ENCODE measurements at places on chromosomes 1 and 21.
A peak's percentile ranks its signal among the peaks of the same experiment; 100 is the strongest.

- DNase-seq, result no peak
Observed at GRCh38 chr1:109959974-109960744, 24.4 kb upstream of the AHCYL1 start.

- no peak for DNase-seq
Observed at GRCh38 chr1:236864211-236864610, 69.1 kb downstream of the MTR start.

DNA sequence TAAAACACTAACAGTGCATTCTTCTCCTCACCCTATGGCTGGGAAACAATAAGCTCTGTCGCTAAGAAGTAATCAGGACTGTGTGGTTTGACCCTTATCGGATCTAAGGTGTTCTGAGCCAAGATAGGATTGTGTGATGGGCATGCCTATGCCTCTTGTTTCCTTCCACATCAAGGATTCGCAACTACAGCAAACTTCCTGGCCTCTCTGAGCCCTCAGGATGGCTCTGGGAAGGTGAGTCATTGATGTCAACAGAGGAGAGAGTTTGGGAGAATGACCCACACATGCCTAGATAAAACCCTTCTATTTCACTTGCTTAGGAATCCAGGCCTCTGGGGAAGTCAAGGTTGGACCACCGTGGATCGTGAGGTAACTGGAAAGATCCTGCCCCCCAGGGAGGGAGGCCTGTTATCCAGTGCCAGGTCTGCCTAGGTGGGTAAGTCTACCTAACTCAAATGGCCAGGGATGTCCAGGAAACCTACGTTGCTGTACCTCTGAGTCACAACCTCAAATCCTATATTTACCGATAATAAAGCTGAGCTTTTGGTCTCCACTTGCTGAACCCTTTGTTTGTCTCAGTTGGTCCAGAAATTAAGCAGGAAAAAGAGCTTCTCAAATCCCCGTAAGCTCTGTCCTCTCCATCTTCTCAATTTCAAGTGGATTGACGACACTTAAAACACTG is 27.4 kb downstream of the TIAM1 start:
- no peak for DNase-seq

DNA sequence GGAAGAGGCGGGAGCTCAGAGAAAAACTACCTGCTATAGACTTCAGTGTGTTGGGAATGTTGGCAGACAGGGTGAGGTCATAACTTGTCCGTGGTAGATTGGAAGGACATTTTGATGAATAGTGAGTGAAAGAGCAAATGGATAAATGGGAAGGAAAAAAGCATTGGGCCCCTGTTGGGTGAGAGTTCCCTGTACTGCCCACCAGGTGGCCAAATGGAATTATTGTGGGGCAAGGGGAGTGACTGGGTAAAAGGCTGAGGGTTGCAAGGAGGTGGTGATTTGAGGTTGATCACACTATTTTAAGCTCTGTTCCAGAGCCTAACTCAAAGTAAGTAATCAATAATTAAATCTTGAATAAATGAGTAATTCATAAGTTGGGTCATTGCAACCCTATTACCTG is 60.4 kb downstream of the MRPS6 start:
- no peak for DNase-seq

DNA sequence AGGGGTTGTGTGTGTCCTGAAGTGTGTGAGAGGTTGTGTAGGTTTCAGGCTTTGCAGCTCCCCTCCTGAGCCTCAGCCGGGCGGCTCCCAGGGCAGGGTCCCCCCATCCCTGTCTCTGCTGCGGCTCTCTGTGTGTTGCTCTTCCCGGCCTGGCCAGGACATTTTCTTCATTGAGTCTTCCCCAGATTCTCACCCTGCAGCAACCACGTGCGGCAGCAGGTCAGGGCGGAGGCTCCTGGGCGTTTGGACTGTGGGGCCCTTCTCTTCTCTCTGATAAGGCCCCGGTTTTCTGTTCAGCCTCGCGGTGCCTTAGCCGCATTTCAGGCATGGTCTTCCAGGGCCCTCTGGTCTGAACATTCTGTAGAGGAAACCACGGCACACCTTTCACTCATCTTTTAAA is 1.8 kb upstream of the TCP10L start:
- no peak for DNase-seq

DNA sequence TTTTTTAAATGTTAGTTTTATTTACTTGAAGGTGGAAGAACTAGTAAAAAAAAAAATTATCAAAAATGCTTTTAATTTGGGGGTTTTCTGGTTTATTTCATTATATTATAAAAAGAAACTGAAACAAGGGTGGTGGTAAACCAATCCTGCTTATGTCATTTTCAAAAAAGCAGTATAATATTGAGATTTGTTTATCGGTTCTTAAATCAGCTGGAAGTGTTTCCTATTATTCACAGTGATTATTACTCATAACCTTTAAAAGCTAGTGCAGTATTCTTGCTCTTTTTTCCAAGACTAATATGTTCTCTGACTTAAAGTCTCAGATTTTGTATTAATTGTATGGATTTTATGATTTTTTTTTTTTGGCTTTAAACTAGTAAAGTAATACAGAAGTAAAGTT is 5.4 kb upstream of the LRRC40 start:
- DNase-seq, result no peak

DNA sequence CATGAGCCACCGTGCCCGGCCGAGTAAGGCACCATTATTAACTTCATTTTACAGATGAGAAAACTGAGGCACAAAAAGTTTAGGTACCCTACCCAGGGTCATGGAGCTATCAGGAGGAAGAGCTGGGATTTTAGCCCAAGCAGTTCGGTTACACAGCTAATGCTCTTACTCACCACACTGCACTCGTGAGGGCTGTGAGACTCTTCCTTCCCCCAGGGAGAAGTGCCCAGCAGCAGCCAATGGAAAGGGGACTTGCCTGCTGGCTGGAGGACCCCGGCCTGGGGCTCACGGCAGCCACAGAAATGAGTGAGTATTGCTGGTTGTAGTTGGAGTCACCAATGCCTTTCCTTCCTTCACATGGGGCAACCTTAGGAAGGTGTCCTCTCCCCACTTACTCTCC is 5.2 kb upstream of the CSF1 start:
- DNase-seq, result no peak

DNA sequence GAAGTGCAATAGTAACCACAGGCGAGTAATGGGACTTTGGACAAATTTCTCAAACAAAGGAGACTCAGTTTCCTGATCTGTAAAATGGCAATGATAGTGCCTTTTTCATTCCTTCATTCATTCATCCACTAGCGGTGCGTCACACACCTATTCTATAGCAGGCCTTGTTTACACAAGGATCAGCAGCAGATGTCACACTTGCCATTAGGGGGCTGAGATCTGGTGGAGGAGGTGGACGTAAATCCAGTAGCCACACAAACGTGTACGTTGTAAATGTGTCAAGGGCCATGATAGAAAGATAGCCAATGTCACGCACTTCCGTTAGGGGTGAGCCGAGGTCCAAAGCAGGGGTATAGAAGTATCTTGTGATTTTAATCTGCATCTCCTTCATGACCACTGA is 34.2 kb downstream of the SERINC2 start:
- DNase-seq, result no peak

DNA sequence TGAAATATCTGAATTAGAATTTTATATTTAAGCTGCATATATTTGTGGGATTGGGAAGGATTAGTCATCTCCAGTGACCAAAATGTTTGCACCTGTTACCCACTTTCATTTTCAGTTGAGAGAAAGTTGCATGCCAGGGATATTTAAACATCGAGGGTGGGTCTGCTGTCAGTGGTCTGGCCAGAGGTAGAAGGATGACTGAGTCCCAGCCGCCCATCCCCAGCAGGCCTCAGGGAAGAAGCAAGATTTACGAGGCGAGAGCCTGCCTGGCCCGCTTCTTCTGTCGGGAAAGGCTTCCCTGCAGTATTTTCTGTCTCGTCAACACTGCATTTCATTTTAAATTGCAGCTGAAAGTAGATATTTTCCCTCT is 1.4 kb upstream of the MAN1C1 start:
- DNase-seq, result no peak

GRCh38 chr1:21534674-21535378 is 25.6 kb downstream of the ALPL start:
- DNase-seq, result no peak

GRCh38 chr1:155192346-155193274 is 15.1 kb downstream of the THBS3 start:
- DNase-seq, result no peak

GRCh38 chr1:230342019-230342418 is 84.1 kb downstream of the PGBD5 start:
- DNase-seq, result no peak

- no peak for DNase-seq
Observed at GRCh38 chr1:5887971-5888361, 104.3 kb downstream of the NPHP4 start.

DNA sequence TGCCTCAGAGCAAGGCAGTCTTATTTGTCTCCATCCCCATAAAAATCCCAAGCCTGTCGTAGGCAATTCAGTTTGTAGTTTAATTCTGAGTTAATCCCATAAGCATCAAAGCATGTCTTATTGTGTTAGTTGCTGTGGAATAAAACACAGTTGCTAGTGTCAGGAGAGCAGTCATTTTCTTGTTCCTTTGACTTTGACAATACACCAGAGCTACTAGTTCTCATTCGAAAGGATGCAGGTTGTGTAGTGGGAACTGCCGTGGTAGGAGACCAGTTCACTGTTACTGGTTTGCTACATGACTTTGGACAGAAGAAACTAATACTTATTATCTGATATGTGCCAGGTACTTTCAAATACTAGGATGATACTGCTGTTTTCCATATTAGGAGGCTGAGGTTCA is 23.5 kb downstream of the LRIG2 start:
- DNase-seq, result no peak

- DNase-seq, result peak; percentile 1
Observed at GRCh38 chr1:70685300-70686286, 274.5 kb downstream of the CTH start.
